Memory B cell (primary cell): ENCODE measurements at places on chromosomes 3 and 15.

GRCh38 chr3:128648940-128649663 lies 1.5 kb downstream of the RPN1 start:
- DNase-seq, result no peak

DNA sequence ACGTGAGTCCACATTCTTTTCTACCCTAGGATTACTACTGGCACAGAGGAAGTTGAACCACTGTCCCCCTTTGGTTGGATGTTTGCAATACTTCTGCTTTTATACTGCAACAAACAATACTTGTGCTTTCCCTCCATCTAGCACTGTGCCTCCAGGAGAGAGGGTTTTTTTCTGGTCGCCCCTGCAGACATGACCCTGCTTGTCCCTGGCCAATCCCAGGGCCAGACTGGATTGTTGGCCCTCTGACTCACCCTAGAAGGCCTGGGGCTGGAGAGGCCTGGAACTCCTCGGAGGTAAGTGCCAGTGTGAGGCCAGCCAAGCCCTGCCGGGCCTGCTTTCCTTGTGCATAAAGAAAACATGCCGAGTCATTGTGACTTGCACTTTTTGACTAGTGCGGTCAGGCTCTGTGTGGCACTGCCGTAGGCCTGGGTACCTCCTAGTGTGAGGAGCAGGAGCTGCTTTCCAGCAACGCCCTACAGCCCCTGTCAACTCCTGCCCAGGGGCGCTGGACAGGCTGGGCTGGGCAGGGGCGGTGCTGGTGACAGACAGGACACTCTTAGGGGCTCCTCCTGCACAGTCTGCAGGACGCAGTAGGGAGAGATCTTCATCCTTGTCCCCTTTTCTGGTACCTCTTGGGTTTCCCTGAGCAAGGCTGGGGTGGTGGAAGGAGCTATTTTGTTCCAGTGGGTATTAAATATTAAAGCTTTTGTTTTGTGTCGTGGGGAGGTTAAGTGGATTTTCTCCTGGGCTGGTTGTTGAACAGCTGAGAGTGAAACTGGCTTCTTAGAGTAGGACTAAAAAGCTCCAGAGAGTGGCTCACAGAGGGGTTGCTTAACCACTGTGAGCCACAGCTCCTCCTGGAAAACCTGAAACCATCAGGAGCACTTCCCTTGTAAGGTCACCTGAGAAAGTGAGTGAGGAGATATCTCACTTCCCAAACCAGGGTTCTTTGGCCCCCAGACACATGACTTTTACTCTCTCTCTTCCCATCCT lies 14.4 kb upstream of the TKT start:
- no peak for DNase-seq

GRCh38 chr3:101897013-101897412 lies 47.7 kb downstream of the NFKBIZ start:
- no peak for DNase-seq

DNA sequence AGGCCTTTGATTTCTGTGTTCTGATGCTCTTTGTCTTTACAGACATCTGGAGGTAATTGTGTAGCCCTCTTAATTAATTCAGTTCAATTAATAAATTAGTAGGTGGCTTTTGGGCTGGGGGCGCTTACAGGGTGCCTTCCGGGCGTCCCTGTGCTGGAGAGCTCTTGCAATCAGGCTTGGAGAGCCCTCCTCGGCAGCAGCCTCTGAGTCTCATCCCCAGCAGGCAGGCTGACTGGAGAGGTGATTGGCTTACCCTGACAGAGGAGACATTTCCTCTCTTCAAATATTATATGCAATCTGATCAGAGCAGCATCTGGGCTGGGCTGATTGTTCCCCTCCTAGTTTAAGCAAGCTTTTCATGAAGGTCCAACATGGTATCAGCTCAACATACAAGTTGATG lies 250.7 kb downstream of the LPP start:
- DNase-seq, result no peak

DNA sequence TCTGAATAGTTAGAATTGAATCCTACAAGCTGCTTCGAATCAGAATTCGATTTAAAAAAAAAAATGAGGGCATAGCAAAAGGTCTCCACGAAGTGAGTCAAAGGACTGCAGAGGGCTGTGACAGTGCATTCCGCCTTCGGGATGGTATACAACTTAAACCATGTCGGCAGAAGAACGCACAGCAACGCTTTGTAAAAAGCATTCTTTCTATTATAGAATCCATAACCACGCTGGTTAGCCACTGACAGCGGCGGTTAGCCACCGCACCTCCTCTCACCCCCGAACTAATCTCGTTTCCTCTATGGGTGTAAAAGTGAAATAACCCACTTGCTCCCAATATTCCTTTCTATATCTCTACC lies 664 bp upstream of the PIK3CA start:
- DNase-seq, result no peak

- no peak for DNase-seq
Observed at GRCh38 chr3:164806188-164806587, 272.1 kb downstream of the SI start.

DNA sequence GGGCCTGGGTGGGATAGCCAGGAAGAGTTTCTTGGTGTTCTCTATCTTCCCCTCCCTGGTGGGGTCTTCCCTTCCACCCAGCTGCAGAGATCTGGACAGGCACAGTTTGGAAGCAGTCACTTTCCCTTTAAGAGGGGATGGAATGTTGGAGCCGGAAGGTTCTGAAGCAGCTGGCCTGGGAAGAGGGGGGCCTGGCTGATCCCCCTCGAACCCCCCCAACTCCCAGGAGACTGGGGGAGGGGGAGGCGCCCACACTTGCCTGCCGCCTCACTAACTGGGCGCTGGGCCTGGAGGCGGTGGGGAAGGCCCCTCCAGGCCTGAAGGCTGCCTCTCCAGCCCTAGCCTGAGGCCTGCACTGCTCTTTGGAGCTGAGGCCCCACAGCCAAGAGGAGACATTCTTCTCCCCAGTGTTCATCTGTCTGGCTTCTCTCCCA lies 1.4 kb downstream of the DVL3 start:
- DNase-seq, result no peak

DNA sequence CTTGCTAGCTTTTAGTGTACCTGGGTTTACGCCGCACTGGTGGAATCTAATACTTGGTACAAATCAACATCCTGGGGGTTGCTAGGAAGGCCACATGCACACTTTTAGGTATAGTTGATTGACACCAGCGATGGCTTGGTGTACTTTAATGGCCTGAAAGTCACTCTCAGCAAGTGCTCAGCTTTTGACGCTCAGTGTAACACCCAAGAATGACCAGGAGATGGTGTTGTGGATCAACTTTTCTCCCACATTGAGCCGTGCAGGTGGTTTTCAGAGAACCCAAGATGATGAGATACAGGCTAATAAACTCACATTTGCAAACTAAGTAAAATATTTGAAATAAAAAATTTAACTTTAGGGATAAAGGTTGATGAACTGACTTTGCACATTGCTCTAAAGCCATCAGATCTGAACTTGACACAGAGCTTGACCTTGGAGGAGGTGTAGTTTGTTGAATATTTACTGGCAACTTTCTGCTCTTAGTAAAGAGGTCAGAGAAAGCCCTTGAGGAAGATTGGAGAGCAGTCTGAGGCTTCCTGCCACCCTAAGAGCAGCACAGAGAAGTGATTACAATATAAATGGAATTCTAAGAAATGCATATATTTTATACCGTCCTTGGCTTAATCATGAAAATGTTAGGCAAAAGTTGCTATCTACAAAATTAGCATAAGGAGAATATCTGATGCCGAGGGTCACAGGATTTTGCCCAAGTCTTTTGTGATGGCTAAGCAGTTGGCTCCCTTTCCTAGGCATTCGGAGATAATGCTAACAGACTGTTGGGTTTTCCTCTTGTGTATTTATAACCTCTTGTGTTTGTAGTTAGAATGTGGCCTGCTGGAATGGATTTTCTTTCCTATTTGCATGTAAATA lies 143.4 kb upstream of the RASGRP1 start:
- no peak for DNase-seq

GRCh38 chr15:50953302-50953701 lies 44.8 kb downstream of the AP4E1 start:
- DNase-seq, result no peak

DNA sequence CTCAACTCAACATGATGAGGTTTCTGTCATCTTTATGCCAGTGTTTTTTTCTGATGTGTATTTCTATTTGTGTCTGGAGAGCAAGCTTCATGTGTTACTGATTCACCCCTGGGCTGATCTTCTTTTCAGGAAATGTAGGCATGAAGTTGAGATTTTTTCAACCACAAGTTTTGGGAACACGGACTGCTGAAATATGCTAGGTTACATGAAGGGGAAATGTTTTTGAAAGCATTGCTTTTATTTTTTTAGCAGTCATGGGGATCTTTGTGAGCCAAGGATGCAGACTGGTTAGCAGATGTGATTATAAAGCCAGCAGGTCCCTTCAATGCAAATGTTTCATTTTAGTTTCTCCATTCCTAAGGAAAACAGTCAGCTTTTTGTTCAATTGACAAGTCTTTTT lies 219.3 kb upstream of the COL8A1 start:
- DNase-seq, result no peak

- DNase-seq, result no peak
Observed at GRCh38 chr15:93929375-93930094, 301.8 kb upstream of the MCTP2 start.

DNA sequence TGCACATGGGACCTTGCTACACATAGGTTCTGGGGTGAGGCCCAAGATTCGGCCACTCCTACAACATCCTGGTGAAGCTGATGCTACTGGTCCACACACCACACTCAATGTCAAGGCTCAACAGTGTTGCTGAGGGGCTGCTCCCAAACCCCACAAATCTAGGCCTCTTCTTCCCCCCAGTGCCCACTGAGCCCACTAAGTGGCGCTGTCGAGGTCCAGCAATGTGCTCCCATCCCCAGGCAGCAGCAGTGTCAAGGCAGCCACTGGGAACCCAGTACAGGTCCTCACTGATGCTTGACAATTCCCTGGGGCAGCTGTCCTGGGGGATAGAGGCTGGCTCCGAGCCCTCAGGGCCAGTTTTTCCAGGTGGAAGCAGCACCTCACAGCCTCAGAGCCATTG lies 21.5 kb downstream of the SCN5A start:
- DNase-seq, result no peak

GRCh38 chr15:67172172-67172571 lies 82.3 kb downstream of the AAGAB start:
- DNase-seq, result no peak

- no peak for DNase-seq
Observed at GRCh38 chr3:55313666-55314065, 173.4 kb downstream of the WNT5A start.

DNA sequence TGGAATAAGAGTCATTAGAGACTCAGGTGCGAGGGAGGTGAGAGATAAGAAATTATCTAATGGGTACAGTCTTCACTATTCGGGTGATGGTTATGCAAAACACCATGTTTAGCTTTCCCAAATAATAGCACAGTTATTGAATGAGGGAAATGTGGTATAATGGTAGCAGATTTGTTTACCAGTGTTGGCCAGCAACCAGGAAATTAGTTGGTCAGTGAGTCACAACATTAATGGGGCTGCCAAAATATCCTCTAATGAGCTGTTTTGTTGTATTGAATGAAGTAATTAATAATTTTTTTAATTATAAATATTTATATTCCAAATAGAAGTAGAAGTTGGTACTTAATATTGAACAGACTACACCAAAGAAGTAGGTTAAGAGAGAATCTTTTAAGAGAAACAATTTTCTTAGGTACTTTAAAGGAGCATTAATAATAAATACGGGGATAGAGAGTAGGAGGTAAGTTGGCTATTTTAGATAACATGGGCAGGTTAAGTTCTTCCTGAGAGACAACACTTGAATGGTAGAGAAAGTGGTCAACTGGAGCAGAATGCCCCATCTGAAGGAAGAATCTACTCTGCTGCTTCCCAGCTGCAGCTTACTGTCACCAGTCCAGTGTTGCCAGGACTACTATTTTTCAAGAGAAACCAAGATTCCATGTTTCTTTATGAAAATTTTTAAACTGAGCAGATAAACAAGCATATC lies 218.8 kb downstream of the UBE2E2 start:
- DNase-seq, result no peak

DNA sequence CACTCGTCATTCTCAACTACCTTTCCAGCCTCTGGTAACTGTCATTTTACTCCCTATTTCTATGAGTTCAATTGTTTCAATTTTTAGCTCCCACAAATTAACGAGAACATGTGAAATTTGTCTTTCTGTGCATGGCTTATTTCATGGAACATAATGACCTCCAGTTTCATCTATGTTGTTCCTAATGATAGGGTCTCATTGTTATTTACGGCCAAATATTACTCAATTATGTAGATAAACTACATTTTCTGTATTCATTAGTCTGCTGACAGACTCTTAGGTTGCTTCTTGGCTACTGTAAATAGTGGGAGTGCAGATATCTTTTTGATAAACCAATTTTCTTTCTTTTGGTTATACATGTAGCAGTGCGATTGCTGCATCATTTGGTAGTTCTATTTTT lies 374.9 kb upstream of the ROBO1 start:
- DNase-seq, result no peak

- DNase-seq, result no peak
Observed at GRCh38 chr3:72633534-72633933, 214.7 kb downstream of the SHQ1 start.

GRCh38 chr15:101469520-101470288 lies 19.8 kb downstream of the PCSK6 start:
- DNase-seq, result no peak

GRCh38 chr15:57082054-57082728 lies 163.7 kb downstream of the TCF12 start:
- no peak for DNase-seq

DNA sequence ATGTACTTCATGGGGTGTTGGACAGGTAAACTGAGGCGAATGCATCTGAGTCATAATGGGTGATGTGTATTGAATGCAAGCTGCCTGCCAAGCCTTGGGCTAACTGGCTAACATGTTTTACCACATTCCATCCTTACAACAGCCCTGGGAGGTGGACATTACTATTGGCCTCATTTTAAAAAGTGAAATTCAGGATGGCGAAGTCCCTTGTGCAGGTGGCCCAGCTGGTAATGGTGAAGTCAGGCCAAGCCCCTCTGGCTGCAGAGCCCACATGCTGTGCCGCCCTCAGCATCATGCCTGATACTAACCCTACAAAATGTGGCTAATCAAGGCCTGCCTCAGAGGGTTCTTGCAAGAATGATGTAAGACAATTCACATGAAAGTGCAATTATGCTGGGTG lies 60.0 kb upstream of the CHD2 start:
- no peak for DNase-seq

DNA sequence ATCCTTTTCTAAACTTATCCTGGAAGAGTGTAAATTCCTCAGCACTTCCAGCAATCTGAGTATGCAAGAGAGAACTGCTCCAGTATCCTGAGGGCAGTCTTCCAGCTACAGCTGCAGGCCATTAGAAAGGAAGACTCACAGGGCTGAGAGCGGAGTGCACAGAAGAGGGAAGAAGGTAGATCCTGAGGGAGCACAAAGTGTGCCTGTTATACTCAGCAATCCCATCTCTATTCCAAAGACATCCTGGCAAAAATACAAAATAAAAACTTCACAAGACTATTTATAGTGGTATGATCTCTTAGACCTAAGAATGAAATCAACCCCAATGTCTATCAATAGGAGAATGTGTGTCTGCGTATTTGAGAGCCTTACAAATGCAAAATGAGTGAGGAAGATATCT lies 292.0 kb downstream of the ZIC1 start:
- no peak for DNase-seq

DNA sequence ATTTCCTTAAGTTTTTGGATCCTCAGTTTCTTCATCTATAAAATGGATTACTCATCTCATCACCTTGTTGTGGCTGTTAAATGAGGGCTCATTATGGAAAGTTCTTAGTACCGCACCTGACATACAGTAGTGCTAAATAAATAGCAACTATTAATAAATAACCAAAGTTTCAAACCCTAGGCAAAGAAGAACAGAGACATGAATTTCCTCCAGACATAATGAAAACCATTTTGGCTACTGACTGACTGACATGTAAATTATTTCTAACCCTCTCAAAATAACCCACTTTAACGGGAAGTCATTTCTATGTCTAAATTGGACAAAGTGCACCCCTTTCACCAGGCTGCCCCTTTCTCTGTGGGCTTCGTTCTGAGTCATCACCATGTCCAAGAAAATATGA lies 17.4 kb upstream of the KLHL6 start:
- DNase-seq, result no peak
